Ecto neural progenitor cell (in vitro differentiated cells): ENCODE measurements at places on chromosomes 16 and 17.

GRCh38 chr16:81543571-81543970, 99.0 kb downstream of the CMIP start:
- DNase-seq = no peak

- DNase-seq = no peak
Observed at GRCh38 chr17:50221864-50222545, 20.6 kb upstream of the COL1A1 start.

DNA sequence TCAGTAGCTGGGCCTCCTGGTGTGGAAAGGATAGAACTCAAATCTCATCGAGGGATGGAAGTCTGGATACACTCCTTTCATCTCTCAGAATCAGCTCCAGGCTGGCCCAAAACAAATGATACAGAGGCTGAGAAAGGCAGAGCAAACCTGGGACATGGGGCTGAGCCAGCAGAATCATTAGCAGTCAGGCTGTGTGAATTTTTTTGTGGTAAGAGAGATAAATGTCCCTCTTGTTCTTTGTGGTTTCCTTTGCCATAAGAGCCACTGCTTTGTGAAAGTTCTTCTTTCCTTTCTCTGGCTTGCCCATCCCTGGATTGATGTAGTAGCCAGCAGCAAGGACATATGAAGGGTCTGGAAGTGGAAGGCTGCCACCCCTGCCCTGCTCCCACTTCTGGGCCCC, 146.2 kb downstream of the CDH13 start:
- DNase-seq = no peak

DNA sequence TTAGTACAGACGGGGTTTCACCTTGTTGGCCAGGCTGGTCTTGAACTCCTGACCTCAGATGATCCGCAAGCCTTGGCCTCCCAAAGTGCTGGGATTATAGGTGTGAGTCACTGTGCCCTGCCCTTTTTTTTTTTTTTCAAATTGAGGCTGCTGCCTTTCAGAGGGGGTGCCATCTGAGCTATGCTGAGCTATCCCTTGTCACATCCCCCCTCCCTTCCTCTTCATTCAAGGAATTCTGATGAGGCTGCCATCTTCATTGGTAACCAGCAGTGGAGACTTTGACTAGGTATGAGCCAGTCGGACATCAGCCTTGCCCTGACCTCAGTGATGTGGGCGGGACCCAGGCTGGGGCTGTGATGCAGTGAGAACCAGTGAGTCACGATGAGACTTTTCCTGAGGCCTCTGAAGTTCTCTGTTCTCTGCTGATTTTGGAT, 24.4 kb upstream of the GPT2 start:
- no peak for DNase-seq

- DNase-seq = no peak
Observed at GRCh38 chr17:26809033-26809432, 484.9 kb upstream of the WSB1 start.

DNA sequence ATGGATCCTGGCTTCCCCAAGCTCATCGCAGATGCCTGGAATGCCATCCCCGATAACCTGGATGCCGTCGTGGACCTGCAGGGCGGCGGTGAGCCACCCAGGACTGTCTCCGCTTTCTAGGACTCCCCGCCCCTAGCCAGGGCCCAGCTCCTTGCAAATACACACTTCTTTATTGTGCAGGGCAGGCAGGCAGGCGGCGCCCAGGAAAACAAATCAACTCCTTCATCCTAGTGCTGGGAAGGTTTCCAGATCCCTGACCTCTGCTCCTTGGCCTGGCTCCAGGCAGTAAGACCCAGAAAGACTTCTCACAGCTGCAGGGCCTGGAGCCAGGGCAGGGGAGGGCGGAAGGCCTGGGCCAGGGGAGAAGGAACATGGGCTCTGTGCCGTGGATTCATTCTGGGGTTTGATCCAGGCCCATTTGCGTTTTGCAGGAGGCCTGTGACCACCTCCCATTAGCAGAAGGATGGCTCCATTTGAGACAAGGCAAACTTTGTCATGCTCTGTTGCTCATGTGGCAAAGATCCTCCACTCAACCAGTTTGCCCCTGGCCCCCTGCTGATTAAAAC, 6.0 kb upstream of the LPCAT2 start:
- peak; percentile 72 for DNase-seq

GRCh38 chr16:66959704-66960161, 1.3 kb upstream of the CES3 start:
- no peak for DNase-seq

GRCh38 chr16:1333854-1334700, 632 bp downstream of the BAIAP3 start:
- no peak for DNase-seq

DNA sequence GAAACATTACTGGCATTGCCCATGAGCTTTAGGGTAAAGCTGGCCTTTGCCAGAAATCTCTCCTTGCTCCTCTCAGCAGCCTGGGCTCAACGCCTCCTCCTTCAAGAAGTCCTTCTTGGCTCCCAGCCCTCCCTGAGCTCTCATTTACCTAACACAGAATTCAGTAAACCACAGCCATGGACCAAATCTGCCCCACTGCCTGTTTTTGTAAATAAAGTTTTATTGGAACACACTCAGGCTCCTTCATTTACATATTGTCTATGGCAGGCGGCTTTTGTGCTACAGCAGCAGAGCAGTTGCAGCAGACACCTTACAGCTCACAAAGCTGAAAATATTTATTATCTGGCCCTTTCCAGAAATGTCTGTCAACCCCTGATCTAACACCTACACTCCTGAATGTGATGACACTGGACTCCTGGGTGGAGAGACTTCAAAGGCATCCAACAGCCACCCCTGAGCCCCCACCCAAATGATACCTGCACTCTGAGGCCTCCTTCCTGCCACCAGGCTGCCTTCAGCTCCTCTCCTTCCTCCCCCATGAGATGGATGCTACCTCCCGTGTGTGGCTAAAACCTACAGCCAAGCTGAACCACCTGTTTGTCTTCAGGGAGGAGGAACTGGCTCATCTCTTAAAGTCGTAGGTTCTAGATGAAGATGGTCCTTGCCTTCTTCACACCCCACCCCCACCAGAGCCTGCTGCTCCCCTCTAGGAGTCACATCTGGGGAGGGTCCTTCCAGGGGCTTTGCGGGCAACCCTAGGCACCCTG, 41.6 kb downstream of the PIMREG start:
- DNase-seq = no peak

DNA sequence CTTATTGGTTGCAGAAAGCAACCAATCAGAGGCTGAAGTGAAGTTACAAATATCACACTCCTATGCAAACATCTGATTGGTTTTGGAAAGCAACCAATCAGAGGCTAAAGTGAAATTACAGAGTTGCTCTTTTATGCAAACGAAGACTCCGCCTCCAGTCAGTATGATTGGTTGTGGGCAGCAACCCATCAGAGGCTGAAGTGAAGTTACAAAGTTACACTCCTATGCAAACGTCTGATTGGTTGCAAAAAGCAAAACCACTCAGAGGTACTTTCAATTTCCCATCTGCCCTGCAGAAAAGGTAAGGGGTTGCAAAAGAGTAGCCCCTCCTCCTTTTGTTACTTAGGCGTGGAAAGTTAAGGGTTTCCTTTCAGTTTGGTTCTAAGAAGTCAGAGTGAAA, 697.3 kb downstream of the MAF start:
- no peak for DNase-seq

- DNase-seq = no peak
Observed at GRCh38 chr17:2067608-2068024, 12.7 kb downstream of the HIC1 start.

GRCh38 chr16:49189286-49189685, 92.4 kb downstream of the CBLN1 start:
- no peak for DNase-seq

DNA sequence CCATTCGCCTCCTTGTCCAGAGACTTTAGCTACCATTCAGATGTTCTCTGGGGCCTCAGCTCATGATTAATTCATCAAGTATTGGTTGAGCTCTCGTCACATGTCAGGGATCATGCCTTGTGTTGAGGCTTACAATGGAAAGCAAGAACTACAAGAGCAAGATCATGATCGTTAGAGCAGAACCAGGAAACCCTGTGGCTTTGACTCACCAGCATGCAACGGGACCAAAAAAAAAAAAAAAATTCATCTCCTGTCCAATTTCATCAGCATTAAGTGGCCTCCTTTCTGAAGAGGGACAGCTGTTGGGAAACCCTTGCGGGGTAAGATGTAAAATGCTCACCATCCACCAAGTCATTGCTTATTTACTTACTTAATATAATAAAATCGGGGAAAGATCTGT, 12.1 kb upstream of the USP10 start:
- no peak for DNase-seq

- no peak for DNase-seq
Observed at GRCh38 chr17:82201498-82201910, 11.1 kb downstream of the CCDC57 start.

- no peak for DNase-seq
Observed at GRCh38 chr17:83012200-83012785, 67.1 kb upstream of the METRNL start.

DNA sequence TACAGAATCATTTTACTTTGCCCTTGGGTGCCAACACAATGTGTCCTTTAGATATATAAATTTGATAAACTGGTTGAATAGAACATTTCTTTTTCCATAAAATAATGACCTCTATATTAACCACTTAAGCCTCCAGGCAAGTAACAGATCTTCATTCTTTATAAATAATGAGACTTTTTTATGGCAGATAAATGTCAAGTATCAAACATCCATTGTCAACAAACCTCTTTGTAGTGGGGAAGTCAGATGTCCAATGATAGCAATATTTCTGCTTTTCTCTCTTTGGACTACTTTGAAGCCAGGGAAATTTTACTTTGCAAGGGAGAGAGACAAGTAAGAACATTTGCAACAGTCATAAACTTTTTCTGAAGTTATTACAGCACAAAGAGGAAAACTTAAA, 841.2 kb downstream of the CDH8 start:
- DNase-seq = no peak

- no peak for DNase-seq
Observed at GRCh38 chr17:41976142-41976768, 9.7 kb downstream of the CNP start.

- no peak for DNase-seq
Observed at GRCh38 chr16:27566417-27566816, 16.5 kb downstream of the KATNIP start.

GRCh38 chr17:65121916-65122806, 15.0 kb upstream of the RGS9 start:
- DNase-seq = no peak

- no peak for DNase-seq
Observed at GRCh38 chr16:66824006-66824405, 6.8 kb downstream of the NAE1 start.

GRCh38 chr17:79907850-79908249, 68.6 kb upstream of the CBX4 start:
- peak; percentile 56 for DNase-seq
